ENCODE measurements at places on chromosomes 1 and 21.

GRCh38 chr21:26892151-26892550, 46.9 kb upstream of the ADAMTS1 start:
- DNase-seq = no peak

- no peak for DNase-seq
These were observed 8.8 kb downstream of the GPATCH2 start for GRCh38 chr1:217622042-217622441.

- DNase-seq = no peak
These were observed 248.8 kb upstream of the ADGRL2 start for GRCh38 chr1:81551946-81552345.

DNA sequence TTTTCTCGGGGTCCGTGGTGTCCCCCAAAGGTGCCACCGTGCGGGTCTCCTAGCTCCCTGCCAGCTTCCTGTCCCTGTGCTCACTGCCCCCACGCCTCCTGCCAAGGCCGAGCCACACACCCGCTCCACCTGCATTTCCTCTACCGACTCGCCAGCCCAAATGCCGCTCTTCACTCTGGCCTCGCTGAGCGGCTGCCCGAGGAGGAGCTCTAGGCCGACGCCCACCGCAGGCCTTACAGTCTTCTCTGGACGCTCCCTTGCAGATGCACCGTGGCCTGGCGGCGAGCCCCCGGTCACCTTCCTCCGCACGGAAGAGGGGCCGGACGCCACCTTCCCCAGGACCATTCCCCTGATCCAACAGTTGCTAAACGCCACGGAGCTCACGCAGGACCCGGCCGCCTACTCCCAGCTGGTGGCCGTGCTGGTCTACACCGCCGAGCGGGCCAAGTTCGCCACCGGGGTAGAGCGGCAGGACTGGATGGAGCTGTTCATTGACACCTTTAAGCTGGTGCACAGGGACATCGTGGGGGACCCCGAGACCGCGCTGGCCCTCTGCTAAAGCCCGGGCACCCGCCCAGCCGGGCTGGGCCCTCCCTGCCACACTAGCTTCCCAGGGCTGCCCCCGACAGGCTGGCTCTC, 26.3 kb downstream of the FTCD start:
- no peak for DNase-seq

- no peak for DNase-seq
These were observed 106.8 kb downstream of the LMO4 start for GRCh38 chr1:87435484-87435883.
